ENCODE measurements at places on chromosomes 7 and 10.

GRCh38 chr7:152177681-152178404 lies 152.4 kb downstream of the GALNT11 start:
- no peak for DNase-seq

DNA sequence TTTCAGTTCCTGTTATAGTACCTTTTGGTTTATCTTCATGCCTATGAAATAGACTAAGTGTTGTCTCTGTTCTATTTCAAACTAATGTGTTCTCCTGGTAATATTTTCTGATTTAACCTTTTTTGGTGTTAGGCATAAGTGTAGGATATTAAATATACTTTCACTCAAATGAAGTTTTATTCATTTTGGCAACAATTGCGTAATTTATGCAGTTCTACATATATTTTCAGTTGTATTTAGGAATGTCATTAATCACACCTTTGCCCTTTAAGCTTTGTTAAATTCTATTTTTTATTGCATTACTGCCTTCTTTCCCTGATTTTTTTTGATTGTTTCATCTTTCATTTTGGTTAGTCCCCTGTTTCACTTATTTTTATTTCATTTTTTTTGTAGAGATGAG lies 47.3 kb downstream of the RSBN1L start:
- DNase-seq, result no peak

- DNase-seq, result no peak
These were observed 150.9 kb downstream of the UBE2H start for GRCh38 chr7:129801882-129802281.

- DNase-seq, result no peak
These were observed 34.9 kb upstream of the CNPY1 start for GRCh38 chr7:155581107-155581830.

DNA sequence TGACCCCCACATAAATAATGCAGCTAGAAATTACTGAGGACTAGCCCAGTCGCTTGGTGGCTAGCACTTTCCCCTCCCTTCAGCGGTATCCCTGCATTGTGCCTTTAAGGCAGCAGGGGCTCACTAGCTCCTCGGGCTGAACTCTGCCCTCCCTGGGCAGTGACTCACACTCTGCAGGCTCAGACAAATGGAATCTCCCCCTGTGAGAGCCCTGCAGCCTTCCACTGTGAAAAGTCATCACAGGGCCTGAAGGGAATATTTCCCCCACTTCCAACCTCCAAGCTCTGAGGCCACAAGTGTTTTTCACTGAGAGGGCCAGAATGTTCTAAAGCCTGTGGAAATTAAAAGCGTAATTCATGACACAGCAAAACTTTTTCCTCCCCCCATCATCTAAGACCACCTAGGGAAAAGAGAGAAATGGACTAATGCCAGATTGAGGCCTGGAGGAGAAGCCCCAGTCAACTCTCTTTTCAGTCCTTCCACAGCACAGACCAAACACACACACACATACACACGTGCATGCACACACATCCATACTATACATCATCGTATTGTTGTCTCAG lies 93.6 kb upstream of the COL1A2 start:
- DNase-seq, result no peak

- DNase-seq, result no peak
These were observed 8.3 kb downstream of the XPNPEP1 start for GRCh38 chr10:109914966-109915365.

DNA sequence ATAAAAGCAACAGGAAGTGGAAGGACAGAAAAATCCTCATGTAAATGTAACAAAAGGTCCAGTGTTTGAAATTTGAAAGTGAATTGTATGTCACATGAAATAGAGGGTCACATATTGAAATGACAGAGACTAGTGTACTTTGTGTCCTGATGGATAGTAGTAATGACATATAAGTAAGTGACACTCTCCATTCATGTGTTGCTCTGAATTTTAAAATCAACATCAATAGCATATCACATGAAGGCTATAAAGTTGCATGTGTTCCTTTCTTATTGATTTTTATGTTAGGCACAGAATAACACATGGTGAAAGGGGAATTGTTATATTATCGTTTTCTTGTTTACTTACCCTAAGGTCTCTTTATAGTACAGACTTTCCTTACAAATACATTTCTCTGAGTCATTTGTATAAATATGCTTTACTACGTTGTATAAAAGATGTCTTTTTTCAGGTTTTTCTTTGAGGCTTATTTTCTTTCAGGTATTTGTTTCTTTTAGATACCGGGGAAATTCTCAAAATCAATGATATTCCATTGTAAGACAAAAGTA lies 104.6 kb upstream of the CACNA2D1 start:
- DNase-seq, result no peak

GRCh38 chr10:129459762-129460539 lies 7.1 kb upstream of the MGMT start:
- DNase-seq, result no peak

DNA sequence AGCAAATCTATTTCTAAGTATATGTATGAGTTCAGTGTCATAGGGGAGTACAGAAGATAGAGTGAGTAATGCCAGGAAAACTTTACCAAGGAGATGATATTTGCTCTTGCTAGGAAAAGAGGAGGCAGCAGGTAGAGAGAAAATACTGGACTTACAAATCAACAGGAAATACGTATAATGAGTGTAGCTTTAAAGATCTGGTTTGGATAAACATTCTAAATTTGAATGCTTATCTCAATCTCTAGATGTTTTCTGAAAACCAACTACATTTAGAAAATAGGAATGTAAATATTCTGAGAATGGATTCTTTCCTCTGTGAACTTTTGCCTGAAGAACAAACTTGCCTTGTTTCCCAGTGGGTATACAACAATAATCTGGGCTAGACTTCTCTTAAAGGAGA lies 46.9 kb upstream of the GNAI1 start:
- DNase-seq, result no peak

- DNase-seq, result no peak
These were observed 707 bp upstream of the C1GALT1 start for GRCh38 chr7:7181519-7182155.

GRCh38 chr7:15419596-15419995 lies 142.2 kb downstream of the AGMO start:
- no peak for DNase-seq

DNA sequence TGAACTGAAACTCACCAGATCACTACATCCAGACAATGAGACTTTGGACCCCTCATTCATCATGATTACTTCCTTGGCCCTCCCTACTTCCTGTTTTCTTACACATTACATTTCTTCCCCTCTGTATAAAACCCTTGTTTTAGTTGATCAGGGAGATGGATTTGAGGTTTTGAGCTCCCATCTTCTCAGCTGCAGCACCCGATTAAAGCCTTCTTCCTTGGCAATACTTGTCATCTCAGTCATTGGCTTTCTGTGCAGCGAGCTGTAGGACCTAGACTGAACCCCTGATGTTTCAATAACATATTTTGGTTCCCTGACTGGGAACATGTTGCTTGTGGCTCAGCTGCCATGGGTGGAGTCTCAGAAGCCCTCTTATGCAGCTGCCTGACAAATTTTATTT lies 33.1 kb downstream of the NOLC1 start:
- no peak for DNase-seq

- DNase-seq, result no peak
These were observed 57.4 kb downstream of the GPAM start for GRCh38 chr10:112126172-112126571.

DNA sequence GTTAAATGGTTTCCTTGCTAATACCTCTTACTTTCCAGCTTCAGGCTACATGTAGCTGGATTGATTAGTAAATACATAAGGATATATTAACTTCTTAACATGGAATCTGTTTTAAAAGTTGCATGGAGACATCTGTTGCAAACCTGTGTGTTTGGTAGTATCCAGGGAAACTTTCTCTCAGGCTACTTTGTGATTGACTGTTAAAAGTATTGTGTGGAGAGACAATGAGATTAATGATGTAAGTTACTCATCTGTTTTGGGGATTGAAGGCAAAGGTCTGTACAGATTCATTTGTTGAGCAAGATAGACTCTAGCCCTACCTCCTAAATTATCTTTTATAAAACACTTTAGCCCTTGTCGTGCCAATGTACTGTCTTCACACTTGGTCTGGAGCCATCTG lies 6.6 kb downstream of the CREB5 start:
- no peak for DNase-seq

DNA sequence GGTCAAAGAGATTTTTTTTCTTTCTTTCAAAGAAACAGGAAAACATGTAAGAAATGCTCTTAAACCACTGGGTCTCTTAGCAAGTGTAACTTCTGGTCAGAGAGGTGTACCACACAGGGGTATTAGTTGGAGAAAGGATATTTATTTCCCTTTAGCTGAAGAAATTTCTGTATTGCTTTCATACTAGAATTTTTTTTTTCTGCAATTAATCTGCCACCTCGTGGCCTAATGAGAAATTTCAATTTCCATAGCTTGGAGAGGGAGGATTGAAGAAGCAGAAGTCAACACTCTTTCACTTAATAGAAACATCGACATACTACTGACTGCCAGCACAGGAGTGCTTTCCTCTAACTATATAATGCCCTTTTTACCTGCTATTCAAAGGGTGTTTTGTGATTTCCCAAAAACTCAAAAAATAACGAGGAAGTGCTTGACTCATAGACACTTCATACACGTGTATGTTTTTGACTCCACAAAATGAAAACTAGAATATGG lies 177.6 kb upstream of the NAMPT start:
- peak; percentile 17 for DNase-seq

GRCh38 chr7:74272305-74273038 lies 16.7 kb upstream of the CLIP2 start:
- no peak for DNase-seq

GRCh38 chr7:156198277-156198676 lies 386.0 kb upstream of the SHH start:
- no peak for DNase-seq

GRCh38 chr10:100670828-100671479 lies 74.4 kb upstream of the PAX2 start:
- DNase-seq, result peak; percentile 33

- no peak for DNase-seq
These were observed 8.0 kb downstream of the RBM33 start for GRCh38 chr7:155652156-155653114.

DNA sequence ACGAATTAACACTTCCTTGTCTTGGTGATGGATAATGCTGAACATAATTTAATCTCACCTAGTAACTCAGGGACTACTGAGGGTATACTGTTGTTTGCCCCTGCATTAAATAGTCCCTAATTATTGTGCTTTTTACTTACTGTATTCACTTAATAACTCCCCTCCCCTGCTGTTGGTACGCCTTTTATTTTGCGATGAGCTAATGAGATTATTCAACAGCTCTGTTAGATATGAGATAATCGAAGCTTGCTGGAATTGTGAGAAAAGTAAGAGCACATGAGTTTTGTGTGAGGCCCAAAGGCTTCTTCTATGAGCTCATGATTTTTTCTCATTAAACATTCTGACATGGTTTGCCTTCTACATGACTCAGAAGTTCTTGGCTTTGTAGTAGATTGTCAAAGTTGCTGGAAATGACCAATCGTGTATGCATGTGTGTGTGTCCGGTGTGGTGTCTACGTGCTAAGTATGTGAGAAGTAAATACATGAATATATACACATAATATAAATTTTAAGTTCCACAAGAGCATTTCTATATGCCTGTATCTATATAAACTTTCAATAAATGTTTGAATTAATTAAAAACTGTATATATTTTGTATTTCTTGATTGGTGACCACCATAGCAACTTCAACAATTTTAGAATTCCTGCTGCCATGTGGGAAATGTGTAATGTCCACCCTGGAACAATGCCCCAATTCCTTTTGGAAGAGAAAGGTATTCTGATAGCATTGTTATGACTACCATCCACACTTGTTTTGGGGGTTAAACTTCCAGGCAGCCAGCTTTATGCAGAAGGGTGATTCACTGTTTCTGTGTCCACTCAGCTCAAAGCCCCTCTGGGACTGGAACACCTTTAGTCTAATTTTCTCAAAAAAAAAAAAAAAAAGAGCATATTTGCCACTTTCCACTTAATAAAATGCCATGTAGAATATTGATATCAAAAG lies 106.2 kb downstream of the SAMD9 start:
- DNase-seq, result no peak

DNA sequence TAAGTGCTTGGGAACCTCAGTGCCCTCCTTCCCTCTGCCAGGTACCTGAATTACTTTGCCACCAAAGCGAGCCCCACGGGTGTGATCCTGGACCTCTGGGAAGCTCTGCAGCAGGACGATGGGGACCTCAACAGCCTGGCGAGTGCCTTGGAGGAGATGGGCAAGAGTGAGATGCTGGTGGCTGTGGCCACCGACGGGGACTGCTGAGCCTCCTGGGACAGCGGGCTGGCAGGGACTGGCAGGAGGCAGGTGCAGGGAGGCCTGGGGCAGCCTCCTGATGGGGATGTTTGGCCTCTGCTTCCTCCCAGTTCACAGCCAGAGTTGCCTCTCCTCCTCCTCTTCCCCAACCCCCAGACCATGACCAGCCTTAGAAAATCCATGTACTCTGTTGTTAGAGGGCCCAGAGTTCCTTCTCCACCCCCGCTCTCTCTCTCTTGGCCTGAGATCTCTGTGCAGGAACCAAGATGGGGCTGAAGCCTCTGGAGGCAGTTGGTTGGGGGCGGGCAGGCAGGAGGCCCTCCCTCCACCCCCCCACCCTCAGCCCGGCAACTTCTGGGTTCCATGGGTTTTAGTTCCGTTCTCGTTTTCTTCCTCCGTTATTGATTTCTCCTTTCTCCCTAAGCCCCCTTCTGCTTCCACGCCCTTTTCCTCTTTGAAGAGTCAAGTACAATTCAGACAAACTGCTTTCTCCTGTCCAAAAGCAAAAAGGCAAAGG lies 19.8 kb upstream of the SLC29A3 start:
- no peak for DNase-seq

GRCh38 chr10:55065185-55065584 lies 264.2 kb upstream of the PCDH15 start:
- DNase-seq, result no peak

DNA sequence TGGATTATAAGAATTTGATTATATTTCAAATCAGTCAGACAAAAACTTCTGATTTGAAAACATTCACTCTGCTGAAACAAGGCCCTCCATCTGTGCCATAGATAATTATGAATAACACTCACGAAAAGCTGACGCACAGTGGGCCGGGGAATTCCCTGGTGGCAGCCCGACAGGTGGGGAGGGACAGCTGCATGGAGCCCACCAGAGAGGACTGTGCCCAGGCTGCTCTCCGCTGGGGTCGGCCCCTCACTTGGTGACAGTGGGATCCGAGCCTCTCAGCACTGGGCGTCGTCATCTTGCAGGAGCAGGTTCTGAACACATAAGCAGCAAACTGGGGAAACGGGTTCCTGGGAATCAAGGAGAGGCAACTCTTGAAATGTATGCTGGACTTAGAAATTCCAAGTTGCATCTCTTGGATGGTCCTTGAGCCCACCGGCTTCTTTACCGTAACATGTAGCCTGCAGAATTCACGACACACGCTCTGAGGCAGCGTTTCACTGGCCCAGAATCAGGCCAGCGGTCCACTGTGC lies 41.4 kb downstream of the AFAP1L2 start:
- no peak for DNase-seq

- DNase-seq, result no peak
These were observed 3.0 kb upstream of the FAM200A start for GRCh38 chr7:99554939-99555338.

GRCh38 chr10:114408112-114408967 lies 4.0 kb upstream of the AFAP1L2 start:
- DNase-seq, result no peak
